Hematopoietic multipotent progenitor cell treated with erythropoietin and hydrocortisone succinate and interleukin-3 and kit ligand, for 15 days (in vitro differentiated cells): ENCODE measurements at places on chromosomes 3 and 15.

DNA sequence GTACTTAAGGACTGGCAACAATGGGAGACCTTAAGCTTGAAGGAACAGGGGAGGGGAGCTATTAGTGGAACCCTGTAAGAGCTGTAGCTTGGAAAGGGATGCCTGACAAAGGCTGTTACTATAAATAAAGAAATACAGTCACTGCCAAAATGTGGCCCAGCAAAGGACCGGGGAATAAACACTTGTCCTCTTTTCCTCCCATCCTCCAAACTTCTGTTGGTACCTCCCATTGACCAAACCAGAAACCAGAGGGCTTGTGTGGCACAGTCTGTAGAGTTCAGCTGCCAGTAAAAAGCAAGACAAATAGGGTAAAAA, 25.1 kb upstream of the TCF12 start:
- no peak for DNase-seq

DNA sequence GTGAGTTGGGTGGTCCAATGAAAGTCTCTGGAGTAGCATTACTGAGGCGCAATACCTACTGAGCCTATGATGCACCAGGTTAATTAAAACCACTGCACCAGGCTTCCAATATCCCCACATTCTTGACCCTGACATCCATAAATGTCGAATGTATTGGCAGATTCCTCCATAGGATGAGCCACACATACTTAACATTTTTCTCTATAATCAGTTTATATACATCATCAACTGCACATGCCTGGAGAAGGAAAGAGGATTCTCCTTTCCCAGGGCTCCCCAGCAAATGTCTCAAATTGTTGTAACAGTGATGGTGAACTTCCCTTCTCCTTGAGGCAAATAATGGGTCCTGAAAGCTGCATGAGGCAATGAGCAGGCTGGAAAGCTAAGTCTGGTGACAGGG, 82.3 kb upstream of the LPP start:
- DNase-seq: no peak

- no peak for DNase-seq
Measured at GRCh38 chr15:75008629-75009326, 13.4 kb downstream of the SCAMP5 start.

GRCh38 chr15:47685141-47685870, 32.0 kb upstream of the SEMA6D start:
- DNase-seq: no peak

DNA sequence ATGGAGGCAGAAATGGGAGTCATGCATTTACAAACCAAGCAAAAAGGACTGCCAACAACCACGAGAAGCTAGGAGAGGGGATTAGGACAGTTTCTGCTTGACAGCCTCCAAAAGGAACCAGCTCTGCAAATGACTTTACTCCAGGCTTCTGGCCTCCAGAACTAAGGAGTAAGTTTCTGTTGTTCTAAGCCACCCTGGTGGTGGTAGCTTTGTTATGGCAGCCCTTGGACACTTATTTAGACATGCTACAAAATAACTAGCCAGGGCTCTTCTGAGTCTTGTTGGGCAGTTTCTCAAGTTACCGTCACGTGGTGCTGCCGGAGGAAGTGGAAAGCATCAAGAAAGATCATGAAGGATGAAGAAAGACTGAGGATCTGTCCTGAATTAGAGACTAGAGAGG, 386.5 kb downstream of the LRTM1 start:
- DNase-seq: no peak

- peak; percentile 54 for DNase-seq
Measured at GRCh38 chr3:15332405-15333098, at the start of gene SH3BP5. Gene SH3BP5 (minus strand): TSS chr3:15332586. CDS start chr3:15332408, 178 bp downstream.

GRCh38 chr3:13598201-13598600, 49.3 kb downstream of the FBLN2 start:
- DNase-seq: no peak

- no peak for DNase-seq
Measured at GRCh38 chr3:184491867-184492615, 69.5 kb upstream of the EPHB3 start.

GRCh38 chr3:110946810-110947209, 124.8 kb upstream of the NECTIN3 start:
- no peak for DNase-seq

GRCh38 chr15:60374628-60375081, 23.1 kb downstream of the ANXA2 start:
- DNase-seq: no peak

- no peak for DNase-seq
Measured at GRCh38 chr15:96053031-96053780, 277.3 kb upstream of the NR2F2 start.

DNA sequence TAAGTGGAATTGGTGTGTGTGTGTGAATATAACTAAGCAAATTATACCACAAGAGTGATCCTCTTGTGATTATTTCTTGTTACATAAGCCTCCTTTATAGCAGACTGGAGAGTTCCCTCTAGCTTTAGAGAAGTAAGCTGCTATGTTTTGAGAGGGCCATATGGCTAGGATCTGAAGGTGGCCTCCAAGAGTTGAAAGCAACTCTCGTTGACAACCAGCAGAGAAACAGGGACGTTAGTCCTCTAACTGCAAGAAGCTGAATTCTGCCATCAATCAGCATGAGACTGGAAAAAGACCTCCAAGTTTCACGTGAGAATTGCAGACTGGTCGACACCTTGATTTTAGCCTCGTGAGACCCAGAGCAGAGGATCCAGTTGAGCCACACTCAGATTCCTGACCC, 278.5 kb upstream of the ZNF717 start:
- no peak for DNase-seq

GRCh38 chr3:101942356-101942755, 93.0 kb downstream of the NFKBIZ start:
- no peak for DNase-seq

GRCh38 chr3:11006986-11007933, 14.7 kb downstream of the SLC6A1 start:
- no peak for DNase-seq

- DNase-seq: no peak
Measured at GRCh38 chr3:12425850-12426579, 58.3 kb upstream of the TSEN2 start.

DNA sequence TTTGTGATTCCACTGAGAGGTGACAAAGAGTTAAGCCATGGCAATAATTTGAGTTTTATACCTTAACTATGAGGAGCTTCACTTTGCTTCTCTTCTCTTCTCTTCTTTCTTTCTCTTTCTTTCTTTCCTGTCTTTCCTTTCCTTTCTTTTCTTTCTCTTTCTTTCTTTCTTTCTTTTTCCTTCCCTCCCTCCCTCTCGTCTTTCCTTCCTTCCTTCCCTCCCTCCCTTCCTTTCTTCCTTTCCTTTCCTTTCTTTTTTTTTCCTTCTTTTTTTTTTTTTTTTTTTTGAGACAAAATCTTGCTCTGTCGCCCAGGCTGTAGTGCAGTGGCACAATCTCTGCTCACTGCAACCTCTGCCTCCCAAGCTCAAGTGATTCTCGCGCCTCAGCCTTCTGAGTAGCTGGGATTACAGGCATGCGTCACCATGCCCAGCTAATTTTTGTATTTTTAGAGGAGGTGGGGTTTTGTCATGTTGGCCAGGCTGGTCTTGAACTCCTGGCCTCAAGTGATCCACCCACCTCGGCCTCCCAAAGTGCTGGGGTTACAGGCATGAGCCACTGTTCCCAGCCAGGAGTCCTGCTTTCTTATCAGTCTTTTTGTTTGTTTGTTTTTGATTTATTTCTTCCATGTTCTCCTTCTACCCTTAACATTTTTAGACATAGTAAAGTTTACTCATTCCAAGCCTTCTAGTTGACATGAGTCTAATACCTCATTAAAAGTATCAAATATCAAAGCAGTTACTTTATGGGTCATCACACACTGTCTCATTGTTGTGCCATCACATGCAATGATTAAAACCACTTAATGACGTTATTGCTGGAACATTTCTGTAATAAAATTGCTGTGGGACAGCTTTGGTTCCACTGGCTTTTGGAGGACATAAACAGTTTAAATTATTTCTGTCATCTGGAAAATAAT, 29.9 kb downstream of the SLC49A4 start:
- no peak for DNase-seq

GRCh38 chr3:170021083-170021482, 16.7 kb upstream of the GPR160 start:
- no peak for DNase-seq

- DNase-seq: no peak
Measured at GRCh38 chr15:77993374-77993911, 84.1 kb downstream of the TBC1D2B start.

GRCh38 chr3:119257654-119258410, 17.2 kb upstream of the B4GALT4 start:
- DNase-seq: no peak
